Pancreas (tissue), 10 donors: ENCODE measurements at places on chromosomes 16 and 17.
A peak's percentile ranks its signal among the peaks of the same experiment; 100 is the strongest.

GRCh38 chr17:74276051-74276476, 2.0 kb downstream of the DNAI2 start:
- DNase-seq, result no peak

DNA sequence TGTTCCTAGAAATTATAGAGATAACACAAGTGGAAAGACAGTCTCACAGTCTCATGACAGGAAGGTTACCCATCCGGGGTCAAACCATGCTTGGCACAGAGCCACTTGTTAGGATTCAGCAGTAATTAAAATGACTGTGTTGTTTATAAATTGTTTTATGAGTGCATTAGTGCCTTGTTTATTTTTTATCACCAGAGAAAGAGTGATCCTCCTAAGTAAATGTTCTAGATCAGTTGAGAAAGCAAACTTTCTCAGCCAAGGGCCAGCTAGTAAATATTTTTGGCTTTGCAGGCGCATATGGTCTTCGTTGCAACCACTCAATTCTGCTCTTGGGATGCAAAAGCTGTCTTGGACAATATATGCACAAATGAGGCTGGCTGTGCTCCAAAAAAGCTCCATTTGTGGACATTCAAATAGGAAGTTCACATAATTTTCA, 253.9 kb upstream of the CACNG5 start:
- DNase-seq, result no peak

- no peak for DNase-seq
These were observed 27.5 kb downstream of the TRPV2 start for GRCh38 chr17:16442594-16443510.

- DNase-seq, result no peak
These were observed 50.1 kb downstream of the PRMT7 start for GRCh38 chr16:68360956-68361355.

DNA sequence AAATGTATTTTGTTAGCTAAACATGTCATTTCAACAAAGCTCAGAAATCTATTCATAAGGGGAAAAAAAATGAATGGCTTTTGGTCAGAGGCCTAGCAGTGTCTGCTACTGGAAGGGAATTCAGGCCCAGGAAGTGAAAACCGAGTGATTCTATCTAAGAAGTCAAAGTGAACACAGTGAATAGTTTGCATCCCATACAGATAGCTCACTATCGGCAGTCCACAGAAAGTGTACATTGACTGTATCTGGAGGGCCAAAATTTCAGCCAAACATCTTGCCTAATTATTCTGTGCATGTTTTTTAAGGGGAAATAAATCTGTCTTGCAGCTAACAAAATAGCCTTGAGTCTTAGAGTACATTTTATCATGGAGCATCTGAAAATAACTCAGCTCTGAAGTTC, 214.4 kb upstream of the CACNG5 start:
- DNase-seq, result no peak

DNA sequence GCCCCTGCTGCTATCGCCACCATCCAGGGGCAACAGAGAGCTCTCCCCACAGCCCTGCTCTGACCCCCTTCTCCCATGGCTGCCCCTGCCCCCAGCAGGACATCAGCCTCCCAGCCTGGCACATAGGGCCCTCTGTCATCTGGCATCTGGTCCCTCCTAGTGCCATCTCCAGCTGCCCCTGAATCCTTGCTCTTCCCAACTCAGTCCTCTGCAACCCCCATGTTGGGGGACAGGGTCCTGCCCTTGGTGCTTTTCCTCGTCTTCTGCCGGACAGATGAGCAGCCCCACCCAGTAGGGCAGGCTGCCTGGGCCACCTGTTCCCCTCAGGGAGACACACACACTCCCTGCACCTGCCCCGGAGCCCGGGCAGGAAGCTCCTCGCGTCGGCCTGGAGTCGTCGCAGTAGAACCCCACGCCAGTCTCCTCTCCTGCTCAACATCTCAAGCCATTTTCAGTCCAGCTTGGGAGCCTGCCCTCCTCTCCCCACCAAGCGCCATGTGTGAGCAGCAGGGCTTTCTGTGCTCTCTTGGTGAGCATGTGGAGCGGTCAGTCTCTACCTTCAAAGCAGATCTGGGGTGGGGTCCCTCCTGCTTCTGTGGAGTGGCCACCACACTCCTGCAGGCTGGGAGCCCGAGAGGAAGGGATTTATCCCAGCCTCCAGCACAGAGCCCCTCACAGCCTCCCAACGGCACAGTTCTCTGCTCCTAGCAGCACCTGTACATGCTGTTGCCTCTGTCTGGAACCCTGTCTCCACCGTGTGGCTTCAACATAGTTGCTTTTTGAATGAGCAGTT, 28.2 kb downstream of the TNFRSF13B start:
- DNase-seq, result peak; percentile 33

DNA sequence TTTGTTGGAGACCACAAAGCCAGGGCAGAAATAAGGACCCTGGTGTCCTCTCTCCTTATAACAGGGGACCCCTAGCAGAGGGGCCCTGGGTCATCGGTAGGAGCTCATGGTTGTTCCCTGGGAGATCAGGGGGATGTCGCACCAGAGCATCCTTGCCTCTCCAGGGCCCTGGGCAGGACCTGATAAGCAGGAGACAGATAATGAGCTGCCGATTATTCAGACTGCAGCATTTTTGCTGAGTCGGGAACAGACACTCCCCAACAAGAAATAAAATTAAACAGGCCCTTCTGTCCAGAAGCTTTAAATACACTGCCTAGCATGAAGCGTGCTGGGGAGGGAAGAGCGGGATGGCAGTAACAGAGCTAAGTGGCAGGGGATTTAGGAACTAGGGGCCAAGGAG, 15.4 kb upstream of the GFAP start:
- DNase-seq, result no peak

DNA sequence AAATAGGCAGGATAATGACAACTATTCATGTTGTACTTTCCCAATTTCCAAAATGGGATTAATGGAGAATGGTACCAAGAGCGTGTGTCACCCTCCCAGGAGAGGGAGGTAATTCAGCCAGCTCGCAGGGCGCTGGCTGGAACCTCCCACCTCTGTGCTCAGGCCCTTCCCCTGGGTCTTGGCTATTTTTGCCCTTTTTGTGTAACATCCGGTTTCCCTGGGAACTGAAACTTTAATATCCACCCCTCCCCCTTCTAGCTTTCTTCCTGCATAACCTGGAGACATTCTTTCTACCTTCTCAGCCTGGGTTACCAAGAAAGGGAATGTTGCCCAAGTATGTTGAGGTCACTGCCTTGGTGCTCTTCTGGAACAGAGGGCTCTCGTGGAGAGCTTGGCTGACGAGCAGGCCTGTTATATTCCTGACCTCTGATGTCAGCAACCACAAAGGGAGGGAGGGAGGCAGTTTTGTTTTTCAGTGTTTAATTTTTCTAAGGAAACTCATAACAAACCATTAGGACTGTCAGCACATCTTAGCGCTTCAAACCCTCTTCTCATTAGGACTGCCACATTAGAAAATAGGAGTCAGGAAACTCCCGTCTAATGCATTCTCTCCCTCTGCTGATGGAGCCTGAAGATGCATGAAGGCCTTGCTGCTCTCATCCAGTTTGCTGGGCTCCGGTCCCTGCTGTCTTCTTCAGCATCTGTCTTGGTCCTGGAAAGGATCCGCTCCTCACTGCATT, 25.6 kb downstream of the ITGB3 start:
- no peak for DNase-seq

DNA sequence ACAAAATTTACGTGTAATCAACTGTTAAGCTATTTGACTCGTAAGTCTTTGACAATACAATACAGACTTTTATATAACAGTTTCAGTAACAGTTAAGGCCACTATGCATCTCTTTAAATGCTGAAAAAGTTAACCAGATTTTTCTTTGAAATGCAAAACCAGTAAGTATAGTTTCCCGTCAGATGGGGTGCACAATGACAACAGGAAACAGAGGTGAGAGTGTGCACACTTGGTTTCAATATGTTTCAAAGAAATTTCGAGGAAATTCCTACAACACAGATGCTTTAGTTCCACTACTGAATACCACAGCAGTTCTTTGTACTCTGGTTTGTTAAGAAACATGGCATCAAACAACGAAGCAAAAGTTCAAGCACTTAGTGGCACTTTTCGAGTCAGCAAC, 48.4 kb downstream of the RNF157 start:
- no peak for DNase-seq

DNA sequence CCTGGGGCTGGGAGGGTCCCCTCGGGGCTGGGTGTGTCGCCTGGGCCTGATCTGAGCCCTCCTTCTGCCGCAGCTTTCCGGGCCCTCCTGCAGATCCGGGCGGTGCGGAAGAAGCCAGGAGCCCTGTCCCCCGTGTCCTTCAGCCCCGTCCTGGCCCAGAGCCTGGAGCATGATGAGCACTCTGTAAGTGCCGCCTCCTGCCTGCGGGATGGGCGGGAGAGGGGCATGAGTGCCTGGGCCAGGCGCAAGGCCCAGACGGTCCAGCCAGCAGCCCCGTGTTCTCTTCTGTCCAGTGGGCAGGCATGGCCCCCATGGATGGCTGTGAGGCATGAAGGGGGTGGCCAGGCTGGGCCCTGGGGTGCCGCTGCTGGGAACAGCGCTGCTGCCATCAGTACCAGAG, 16.0 kb upstream of the NUDT16L1 start:
- no peak for DNase-seq
